Hair follicular keratinocyte (primary cell): ENCODE measurements at places on chromosomes 3 and 15. TPM values are rescaled to one million over a fixed set of nuclear protein-coding genes. Genes with fewer than 3 reads are reported as not detected.

The SYNM gene
- 0.78 and 1.7 TPM in 2 replicates for total RNA-seq

The SERPINI2 gene
- not detected in 2 replicates for total RNA-seq

The SLC41A3 gene
- total RNA-seq, result 28.2 and 51.7 TPM in 2 replicates

The MYO5C gene
- total RNA-seq, result 0.31 and 0.46 TPM in 2 replicates

The PTH1R gene
- not detected in 2 replicates for total RNA-seq

The CPB1 gene
- not detected in 2 replicates for total RNA-seq

The ZNF501 gene
- 2.5 and 2.7 TPM in 2 replicates for total RNA-seq

The TIGIT gene
- total RNA-seq, result not detected in 2 replicates
